Choroid plexus epithelial cell (primary cell): ENCODE measurements at places on chromosomes 3 and 15.

DNA sequence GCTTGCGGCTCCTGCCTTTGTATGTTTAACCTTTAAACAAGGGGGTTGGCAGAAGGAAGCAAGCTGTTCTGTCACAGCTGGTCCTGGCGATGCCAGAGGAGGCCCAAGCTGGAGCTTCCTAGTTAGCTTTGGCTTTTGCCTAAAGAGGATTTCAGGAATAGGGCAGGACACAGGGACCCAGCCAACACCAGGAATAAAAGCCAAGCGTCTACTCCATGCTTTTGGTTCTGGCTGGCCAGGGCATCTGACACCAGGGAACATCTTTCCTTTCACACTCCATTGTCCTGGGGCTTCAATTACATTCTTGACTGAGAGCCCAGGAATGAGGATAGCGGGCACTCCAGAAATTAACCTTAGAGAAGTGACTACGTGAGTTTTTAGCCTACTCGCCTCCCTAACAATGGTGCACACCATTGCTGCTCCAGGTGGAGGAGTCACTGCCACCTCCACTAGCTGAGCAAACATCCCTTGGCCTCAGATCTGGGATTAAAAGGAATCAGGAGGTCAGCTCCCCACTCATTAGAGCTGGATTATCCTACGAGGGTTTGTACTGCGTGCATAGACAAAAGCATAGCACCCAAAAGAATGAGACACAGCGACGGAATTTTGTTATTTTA lies 38.2 kb downstream of the TPM1 start:
- no peak for DNase-seq

GRCh38 chr3:126907557-126907956 lies 75.4 kb upstream of the PLXNA1 start:
- DNase-seq, result no peak

DNA sequence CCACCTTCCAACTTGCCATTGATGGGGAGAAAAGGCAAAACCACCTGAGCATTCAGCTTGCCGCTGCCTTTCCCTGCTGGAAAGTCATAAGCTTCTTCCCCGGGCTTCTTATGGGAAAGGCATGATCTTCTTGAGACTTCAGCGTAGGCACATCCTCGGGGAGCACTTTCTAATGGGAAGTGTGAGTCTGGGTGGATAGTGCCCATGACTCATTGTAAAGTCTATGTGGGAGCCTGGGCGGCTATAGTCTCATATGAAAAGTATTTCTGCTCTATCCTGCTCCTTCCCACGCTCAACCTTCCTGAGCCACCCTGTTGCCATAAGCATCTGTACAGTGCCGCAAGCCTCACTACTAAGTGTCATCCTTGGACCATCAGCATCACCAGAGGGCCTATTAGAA lies 309.9 kb upstream of the THBS1 start:
- DNase-seq, result peak; percentile 79

DNA sequence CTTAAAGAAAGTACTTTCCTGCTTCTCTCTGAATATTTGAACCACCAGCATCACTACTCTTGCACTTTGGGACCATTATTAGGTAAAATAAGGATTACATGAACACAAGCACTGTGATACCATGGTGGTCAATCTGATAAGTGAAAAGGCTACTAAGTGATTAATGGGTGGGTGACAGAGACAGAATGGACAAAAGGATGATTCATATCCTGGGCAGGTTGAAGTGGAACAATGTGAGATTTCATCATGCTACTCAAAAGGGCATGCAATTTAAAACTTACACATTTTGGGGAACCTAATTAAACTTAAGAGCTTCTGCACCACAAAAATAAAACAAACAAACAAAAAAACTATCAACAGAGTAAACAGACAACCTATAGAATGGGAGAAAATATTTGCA lies 172.0 kb upstream of the CD96 start:
- no peak for DNase-seq

- DNase-seq, result peak; percentile 94
These were observed 85.5 kb downstream of the FLNB start for GRCh38 chr3:58093574-58094195.

GRCh38 chr15:90585863-90586262 lies 56.1 kb downstream of the CRTC3 start:
- peak; percentile 15 for DNase-seq

GRCh38 chr15:76358453-76358852 lies 21.9 kb downstream of the ISL2 start:
- no peak for DNase-seq

- no peak for DNase-seq
These were observed 550.7 kb downstream of the ROBO1 start for GRCh38 chr3:79217096-79217495.

GRCh38 chr3:38018296-38019266 lies 10.9 kb downstream of the PLCD1 start:
- no peak for DNase-seq

DNA sequence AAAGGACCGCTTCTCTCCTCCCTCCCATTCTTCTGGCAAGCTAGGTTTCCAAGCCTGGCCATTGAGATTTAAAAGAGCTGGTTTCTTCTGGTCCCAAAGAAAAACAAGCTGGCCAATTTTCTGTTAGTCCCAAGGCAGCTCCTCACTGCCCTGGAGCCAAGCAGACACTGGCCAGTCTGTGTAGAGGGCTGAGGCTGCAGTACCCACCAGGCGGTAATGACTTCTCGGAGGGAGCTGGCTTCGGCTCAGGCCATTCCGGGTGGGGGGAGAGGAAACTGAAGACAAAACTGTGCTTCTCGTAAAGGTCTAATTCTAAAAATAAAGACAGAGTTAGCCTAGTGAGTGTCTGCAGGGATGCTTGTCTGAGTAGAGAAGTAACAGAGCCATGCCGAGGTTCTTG lies 78.5 kb upstream of the SMAD3 start:
- DNase-seq, result no peak

- DNase-seq, result no peak
These were observed 28.1 kb downstream of the CMTM7 start for GRCh38 chr3:32419742-32420125.

DNA sequence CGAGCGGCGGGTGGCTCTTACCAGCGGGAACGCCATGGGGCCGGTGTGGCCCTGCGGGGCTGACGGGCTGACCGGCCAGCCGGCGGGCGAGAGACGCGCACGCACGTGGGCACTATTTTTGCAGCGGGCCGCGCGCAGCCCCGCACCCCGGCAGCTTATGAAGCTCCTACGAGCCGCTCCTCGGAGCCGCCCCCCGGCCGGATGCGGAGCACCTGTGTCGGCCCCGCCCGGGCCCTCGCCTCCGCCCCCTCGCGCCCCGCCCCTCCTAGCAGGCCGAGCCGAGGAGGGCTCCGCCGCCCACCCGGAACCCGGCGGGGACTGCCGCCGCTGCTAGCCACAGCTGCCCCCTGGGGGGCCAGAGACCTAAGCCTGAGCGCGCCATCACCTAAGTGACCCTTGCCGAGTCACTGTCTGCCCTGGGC lies 683 bp upstream of the CPEB1 start:
- DNase-seq, result no peak

DNA sequence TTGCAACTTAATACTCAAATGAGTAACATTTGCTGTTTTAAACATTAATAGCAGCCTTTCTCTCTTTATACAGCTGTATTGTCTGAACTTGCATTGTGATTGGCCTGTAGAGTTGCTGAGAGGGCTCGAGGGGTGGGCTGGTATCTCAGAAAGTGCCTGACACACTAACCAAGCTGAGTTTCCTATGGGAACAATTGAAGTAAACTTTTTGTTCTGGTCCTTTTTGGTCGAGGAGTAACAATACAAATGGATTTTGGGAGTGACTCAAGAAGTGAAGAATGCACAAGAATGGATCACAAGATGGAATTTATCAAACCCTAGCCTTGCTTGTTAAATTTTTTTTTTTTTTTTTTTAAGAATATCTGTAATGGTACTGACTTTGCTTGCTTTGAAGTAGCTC lies 40.3 kb downstream of the CTNNB1 start:
- DNase-seq, result no peak

DNA sequence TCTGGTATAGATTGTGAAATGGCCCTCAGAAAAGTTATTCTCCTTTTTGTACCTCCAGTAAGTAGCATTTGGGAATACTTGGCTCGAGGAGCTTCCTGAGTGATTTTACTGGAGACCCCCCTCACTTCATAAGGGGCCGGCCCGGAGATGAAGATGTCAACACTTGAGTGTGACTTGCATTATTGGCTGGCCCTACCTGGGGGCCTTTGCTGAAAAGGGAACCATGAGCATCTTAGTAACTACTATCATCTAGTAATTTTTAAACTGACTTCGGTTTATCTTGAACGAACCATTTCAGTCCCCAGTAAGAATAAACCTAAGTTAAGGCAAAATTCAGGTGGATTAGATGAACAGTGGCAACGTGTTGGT lies 1.3 kb downstream of the FAIM start:
- DNase-seq, result no peak

DNA sequence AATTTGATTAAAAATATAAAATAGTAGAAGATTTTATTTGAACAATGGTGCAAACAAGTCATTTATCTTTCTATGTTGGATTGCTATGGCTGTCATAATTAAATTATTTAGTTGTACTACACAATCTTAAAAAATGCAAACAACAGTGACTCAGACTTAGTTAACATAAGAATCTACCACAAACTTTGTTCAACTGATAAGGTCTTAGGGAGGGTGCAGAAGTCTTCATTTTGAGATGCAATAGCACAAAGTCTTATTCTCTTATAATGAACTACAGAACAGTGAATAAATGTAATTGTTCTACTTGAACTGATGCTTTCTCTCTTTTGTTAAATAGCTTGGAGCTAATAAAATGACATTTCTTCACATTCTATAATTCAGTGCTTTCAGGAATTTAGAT lies 482.8 kb upstream of the NAALADL2 start:
- peak; percentile 30 for DNase-seq

- no peak for DNase-seq
These were observed 15.4 kb upstream of the CRBN start for GRCh38 chr3:3194861-3195260.

DNA sequence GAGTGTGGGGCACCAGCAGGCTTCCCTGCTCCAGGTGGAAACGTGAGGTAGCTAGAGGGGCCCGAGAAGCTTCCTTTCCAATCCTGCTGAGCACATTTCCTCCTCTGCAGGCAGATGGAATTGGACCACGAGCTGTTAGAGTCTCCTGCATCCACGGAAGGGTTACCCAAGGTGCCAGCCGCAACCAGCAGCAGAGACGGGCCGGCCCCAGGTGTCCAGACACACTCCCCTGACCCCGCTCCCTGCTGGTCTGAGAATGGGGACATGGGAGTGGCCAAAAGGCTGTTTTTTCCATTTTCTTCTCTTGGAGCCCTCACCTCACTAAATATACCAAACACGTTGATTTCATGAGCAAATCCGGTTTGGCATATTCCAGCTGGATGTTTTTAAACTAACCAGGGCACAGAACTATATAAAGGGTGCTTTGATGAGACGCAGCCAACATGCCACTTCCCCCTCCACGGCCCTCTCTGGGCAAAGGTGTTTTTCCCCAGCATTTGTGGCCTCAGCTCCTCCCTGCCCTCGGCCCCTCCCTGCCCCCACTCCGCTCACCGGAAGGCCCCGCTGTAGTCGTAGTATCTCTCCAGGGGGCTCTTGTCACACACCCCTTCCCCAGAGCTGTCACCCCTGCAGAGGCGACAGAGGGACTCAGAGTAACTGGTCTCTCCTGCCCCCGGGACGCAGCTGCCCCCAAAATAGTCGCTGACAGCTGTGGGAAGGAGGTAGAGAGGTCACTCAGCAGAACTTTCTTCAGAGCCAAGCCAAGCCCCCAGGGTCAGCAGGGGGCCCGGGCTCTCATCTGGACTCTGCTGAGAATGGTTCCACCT lies 7.0 kb downstream of the MELTF start:
- DNase-seq, result no peak

GRCh38 chr3:126985132-126985985 lies 2.4 kb downstream of the PLXNA1 start:
- no peak for DNase-seq

GRCh38 chr3:98766924-98767323 lies 3.8 kb downstream of the ST3GAL6 start:
- no peak for DNase-seq

GRCh38 chr15:75203017-75203907 lies 1.6 kb downstream of the C15orf39 start:
- DNase-seq, result peak; percentile 18

- peak; percentile 44 for DNase-seq
These were observed 155.7 kb downstream of the IGF1R start for GRCh38 chr15:98804057-98804380.
